ENCODE measurements at places on chromosomes 12 and 14.

- no peak for DNase-seq
Observed at GRCh38 chr14:66746316-66747006, 238.5 kb downstream of the GPHN start.

DNA sequence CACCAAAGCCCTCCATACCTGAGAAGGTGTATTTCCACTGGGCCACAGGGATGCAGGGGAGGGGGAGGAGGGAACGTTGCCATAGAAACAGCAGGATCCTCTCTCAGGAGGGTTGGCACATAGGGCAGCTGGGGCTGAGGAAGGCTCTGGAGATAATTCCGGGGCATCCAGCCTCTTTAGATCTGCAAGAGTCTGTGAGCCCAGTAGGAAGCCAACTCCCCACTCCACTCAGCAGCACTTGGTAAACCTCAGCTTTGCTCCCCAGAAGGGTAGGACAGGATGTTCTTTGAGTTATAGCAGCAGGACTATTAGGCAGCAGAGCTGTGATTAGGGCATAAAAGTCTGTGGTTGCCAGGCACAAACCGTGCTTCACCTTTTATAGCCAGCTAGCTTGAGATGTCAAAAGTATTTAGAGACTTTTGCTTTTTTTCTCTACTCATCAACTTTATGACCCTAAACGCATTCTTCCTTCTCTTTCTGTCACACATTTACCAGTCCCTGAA lies 7.8 kb upstream of the PLEKHG3 start:
- no peak for DNase-seq

- no peak for DNase-seq
Observed at GRCh38 chr12:68794653-68795251, 13.2 kb upstream of the MDM2 start.

DNA sequence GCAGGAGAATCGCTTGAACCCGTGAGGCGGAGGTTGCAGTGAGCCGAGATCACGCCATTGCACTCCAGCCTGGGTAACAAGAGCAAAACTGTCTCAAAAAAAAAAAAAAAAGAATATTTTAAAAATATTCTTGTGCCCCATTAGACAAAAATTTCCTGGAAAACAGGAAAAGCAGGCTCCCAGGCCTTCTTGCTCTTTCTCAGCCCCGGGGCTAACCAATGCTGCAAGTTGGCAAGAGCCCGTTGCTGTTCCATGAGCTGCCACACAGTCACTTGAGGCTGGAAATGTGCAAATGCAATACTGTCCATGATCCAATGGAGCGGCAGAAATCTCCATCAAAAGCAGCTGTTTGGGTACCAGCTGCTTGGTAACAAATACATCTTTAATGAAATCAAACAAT lies 994.7 kb downstream of the VRK1 start:
- DNase-seq, result no peak

GRCh38 chr14:54818201-54819133 lies 84.2 kb downstream of the GCH1 start:
- no peak for DNase-seq

DNA sequence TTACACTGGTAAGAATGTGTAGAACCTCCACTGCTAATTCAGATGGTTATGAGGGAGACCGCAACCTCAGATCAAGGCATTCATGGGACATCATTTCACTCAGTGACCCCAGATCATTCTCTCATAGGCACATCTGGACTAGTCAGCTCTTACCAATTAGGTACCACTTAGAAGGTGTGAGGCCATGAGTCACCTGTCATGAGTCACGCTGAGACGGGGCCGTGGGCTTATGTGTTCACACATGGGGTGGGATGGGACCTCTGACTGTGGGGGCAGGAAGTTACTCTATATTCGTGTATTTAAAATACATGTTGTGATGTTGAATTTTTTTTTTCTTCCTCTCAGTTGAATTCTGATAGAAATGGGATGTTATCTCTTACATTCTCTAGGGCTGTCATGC lies 55.9 kb downstream of the CCDC92 start:
- DNase-seq, result no peak

Measured in type B pancreatic cell (in vitro differentiated cells).